ENCODE measurements at places on chromosomes 7 and 10.

DNA sequence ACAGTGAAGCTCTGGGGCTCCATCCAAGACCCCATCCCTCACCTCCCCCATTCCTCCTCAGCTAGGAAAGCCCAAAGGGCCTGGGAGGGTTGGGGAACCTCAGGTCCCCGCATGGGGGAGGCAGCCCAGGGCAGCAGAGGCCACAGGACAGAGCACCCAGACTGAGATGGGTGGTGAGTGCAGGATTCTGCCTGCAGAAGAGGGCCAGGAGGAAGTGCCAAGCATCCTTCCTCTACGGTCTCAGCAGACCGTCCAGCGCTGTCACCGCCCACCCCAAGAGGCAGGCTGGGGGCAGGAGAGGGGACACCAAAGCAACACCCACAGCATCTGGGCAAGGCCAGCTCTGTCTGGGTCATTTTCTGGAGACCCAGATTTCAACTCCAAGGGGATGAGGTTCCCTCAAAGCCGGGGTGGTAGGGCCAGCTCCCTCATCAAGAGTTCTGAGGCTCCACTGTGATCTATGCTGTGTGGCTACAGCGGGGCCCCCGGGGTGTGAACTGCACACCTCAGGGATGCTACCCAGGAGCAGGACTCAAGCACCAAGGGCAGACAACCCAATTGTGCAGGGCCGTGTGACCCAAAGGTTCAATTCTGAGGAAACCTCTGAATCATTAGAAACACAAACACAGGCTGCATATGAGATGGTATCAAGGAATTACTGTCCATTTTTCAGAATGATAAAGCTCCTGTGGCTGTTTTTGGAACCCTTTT lies 46.8 kb downstream of the CAMK2B start:
- DNase-seq: no peak

DNA sequence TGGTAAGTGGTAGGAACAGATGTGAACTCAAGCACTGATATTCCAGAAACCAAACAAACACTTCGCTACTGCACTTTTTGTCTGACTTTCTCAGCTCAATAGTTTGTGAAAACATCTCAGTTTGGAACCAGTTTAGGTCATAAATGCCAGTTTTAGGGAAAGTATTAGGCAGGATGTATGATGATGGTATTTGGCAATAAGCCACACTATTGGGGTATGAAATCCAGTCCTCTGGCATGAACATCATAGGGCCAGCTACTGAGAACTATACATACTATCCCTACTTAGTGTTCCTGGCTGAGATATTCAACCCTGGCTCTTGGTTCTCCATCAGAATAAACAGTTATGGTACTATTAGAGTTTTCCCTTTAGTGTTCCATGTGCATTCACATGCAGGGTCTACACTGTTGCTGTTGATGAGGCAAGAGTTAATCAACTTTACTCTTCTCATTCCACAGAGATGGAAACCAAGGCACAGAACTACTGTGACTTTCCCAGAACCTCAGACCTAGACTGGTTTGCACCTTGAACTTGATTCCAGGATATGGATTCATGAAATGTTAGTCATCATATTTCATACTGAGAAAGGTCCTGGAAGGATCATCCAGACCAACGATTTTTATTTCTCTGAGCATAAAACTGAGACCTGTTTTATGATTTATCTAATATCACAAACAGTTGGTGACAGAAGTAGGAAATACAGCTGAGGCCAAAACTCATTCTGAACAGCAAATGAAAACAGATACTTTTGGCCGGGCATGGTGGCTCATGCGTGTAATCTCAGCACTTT lies 20.0 kb upstream of the IFIT2 start:
- DNase-seq: no peak

DNA sequence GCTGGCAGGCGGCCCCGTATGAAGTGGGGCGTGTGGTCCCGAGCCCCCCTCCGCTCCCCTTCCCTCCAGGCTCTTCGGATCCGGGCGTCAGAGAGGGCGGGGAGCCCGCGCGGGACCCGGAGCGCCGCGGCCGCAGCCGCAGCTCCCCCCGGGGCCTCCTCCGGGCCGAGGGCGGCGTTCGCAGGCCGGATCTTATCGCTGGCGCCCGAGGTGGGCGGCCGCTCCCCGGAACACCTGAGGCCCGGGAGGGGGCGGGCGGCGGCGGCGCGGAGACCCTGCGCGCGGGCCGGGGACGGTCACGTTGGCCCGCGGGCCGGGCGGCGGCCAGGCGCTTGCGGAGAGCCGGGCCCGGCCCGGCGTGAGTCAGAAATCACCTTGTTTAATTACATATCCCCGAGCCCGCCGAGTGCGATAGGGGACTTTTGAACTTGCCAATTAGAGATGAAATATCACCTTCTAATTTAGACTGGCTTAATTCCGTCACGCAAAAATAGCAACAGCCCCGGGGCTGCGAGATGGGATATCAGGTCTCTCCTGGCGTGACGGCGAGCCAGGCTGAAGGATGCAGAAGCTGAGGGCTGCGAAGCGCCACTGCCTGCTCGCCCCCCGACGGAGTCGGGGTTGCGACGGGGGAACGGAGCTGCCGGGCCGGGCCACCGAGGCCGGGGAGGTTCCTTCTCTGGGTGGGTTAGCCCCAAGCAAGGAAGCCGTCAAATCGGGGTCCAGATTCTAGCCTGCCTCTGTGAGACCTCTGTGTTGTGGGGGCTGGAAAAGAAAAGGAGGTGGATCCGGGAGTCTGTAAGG lies 43.4 kb downstream of the LDB3 start:
- peak; percentile 31 for DNase-seq

GRCh38 chr10:117188371-117188770 lies 8.9 kb upstream of the KCNK18 start:
- no peak for DNase-seq

DNA sequence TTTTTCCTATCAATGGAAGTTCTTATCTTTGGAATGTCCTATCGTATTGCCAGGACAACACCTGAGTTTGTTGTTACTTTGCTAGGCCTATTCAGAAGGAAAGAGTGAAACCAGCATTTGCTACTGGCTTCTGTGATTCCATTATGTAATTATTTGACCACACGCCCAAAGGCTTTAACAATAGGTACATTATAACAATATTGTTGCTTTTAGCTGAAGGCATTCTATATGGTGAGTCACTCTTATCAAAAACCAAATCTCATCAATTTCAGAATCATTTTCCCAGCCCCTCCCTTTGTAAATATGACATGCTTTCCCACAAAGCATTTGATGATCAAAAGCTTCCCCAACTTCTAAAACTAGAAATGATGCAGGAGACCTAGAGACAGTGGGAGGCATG lies 294.4 kb upstream of the NEBL start:
- no peak for DNase-seq

Measured in effector CD4-positive, alpha-beta T cell (primary cell).